ENCODE measurements at places on chromosomes 4 and X.

DNA sequence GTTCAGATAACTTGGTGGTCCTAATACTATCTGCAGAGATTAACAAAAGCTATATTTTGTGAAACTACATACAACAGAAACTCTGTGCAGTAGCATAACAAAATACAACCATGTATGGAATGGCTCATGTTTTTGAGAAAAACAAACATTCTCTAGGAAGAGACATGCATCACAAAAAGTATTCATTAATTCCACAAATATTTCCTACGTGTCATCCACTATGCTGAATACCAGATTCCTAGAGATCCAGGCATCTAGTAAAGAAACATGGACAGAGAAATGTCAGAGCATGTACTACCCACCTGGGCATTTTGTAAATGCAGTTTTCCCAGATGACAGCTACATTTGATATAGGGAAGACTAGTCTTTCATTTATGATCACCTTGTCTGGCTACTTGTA lies 248.1 kb downstream of the OPHN1 start:
- no peak for DNase-seq

GRCh38 chr4:146494143-146494542 lies 27.6 kb downstream of the SLC10A7 start:
- DNase-seq, result no peak

GRCh38 chr4:56531823-56532222 lies 26.2 kb downstream of the ARL9 start:
- no peak for DNase-seq

- no peak for DNase-seq
These were observed 5.1 kb upstream of the CENPC start for GRCh38 chr4:67550451-67550850.

GRCh38 chrX:24264383-24264782 lies 49.5 kb downstream of the SUPT20HL2 start:
- no peak for DNase-seq

DNA sequence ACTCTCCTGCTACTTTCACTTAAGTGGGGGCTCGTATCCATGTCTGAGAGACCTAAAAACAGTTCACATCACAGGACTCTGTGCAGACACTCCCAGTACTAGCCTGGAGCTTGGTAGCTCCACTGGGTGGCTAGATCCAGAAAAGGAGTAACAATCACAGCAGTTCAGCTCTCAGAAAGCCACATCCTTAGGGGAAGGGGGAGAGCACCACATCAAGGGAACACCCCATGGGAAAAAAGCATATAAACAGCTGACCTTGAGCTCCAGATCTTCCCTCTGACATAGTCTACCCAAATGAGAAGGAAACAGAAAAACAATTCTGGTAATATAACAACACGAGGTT lies 175.8 kb downstream of the FAM13A start:
- DNase-seq, result no peak

DNA sequence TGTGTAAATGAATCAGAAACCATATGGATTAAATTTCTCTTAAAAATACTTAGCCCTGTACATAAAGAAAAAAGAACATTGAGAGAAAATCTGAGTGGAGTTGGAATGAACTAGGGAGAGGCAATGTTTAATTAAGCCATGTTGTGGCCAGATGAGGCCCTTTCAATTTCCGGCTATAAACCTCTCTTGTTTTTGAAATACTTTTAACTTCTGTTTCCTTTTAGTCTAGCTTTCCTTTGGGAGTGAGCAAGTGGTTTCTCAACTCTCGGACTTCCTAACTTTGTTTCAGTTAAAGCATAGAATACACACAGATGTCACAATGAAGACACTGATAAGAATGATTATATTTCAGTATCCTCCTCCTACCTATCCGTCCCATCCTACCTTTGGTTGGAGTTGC lies 197.2 kb downstream of the ARHGAP24 start:
- no peak for DNase-seq

DNA sequence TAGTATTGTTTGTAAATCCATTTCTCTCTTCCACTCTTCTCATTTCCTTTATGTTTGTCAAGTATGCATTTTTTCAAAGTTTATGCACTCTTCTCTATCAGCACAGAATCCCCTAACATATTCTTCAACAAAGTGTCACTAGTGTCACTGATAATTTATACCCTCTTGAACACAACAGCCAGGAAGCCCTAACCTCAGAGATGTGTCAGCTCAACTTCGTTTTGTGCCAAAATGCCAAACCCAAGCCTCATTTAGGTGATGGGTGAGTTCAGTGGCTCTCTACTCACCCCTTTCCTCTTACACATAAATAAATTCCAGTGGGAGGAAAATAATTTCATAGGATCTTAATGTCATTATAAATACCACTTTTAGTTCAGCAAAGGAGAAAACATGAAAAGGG lies 22.4 kb upstream of the P2RY10 start:
- DNase-seq, result no peak

DNA sequence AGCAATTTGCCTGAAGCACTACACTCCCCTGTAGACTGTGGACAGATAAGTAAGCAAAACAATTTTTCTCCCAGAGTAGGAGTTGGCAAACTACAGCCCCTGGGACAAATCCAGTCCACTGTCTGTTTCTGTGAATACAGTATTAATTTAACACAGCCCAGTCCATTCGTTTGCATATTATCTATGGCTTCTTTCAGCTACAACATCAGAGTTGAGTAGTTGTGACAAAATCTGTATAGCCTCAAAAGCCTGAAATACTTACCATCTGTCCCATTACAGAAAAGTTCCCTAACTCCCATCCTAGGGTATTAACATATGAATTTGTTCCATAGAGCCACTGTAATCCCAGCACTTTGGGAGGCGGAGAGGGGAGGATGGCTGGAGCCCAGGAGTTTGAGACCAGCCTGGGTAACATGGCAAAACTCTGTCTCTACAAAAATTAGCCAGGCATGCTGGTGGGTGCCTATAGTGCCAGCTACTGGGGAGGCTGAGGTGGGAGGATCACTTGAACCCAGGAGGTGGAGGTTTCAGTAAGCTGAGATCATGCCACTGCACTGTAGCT lies 53.0 kb downstream of the AMELX start:
- no peak for DNase-seq
